ENCODE measurements at places on chromosomes 4 and X.

GRCh38 chr4:184548648-184549341 is 74.4 kb upstream of the IRF2 start:
- no peak for DNase-seq

GRCh38 chr4:52106191-52106590 is 55.1 kb downstream of the SPATA18 start:
- DNase-seq: no peak

- DNase-seq: no peak
These were observed 80.0 kb downstream of the ARSJ start for GRCh38 chr4:113899271-113900070.

DNA sequence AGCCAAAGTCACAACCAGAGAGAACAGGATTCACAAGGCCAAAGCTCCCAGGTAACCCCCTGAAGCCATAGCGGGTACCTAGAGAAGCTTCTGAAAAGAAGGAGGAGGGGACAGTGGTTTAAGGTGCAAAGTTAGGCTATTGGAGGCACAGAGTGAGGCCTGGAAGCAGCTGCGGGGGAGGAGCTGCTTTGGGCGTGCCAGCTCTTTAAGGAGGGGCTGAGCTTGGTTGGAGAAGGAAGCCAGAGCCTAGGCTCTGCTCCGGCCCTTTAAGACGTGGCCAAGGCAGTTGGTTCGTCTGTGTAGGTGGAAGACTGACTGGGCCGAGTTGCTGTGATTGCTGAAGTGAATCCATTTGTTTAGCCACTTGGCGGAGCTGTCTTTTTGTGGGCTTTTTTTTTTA is 1.5 kb downstream of the KLF8 start:
- DNase-seq: peak; percentile 74

DNA sequence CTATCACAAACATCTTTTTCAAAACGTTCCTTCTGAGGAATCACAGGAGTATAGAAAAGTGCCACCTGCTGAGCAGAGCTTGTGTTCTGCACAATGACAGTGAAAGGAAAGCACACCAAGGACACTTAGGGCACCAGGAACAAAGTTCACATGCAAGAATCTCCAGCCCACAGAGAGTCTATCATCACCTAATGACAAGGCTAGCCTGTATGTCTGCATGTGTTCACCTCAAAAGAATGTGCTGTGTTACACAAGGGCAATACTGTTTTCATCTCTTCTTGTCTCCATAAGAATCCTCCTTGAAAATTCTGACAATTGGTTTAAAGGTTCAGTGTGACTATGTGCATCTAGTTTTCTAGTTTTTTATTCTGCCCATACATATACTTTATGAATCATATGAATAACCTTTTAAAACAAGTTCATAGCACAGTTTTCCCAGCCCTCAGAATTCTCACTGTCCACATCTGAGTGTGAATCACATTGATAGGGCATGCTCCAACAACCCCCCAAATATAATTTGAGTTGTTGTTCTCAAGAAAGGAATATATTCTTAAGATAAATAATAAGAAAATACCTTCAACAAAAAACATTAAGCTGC is 118.0 kb downstream of the PWWP3B start:
- DNase-seq: no peak

GRCh38 chr4:55571806-55572205 is 20.2 kb downstream of the PDCL2 start:
- no peak for DNase-seq

GRCh38 chrX:31796624-31797023 is 724.8 kb upstream of the FTHL17 start:
- no peak for DNase-seq

DNA sequence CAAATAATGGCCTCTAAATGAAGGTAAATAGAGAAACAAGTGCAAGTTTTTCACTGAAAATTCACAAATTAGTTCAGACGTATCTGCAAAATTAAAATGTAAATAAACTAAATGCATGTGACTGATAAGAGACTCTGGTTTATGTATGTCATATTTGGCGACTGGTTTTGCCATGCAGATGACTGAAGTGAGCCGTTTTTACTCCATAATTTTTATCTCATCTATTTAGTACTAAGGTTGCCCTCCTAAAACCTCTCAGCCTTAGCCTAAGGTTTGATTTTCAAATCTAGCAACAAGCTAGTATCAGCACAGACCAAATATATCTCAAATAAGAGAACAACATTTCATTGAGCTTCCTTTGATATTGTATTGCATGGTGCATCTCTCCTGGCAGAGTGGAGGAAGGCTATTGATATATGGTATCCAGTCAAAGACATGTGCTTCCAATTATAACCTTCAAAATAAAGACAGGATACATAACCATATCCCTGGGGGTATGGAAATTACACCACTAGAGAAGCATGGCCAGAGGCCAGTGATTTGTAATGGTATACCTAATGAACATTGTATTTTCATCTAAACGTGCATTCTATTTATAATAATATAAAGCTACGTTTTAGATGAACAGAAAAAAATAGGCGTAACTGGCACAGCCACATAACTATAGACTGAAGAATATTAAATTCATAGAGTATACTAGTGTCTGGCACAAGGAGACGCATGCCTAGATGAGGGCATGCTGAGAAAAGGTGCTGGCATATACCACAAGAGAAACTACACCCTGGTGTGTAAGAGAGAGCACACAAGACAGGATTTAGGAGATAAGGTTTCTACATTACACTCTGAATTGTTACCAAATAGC is 392.6 kb upstream of the INTU start:
- no peak for DNase-seq

GRCh38 chrX:125205133-125205917 is 114.3 kb upstream of the TEX13C start:
- no peak for DNase-seq

DNA sequence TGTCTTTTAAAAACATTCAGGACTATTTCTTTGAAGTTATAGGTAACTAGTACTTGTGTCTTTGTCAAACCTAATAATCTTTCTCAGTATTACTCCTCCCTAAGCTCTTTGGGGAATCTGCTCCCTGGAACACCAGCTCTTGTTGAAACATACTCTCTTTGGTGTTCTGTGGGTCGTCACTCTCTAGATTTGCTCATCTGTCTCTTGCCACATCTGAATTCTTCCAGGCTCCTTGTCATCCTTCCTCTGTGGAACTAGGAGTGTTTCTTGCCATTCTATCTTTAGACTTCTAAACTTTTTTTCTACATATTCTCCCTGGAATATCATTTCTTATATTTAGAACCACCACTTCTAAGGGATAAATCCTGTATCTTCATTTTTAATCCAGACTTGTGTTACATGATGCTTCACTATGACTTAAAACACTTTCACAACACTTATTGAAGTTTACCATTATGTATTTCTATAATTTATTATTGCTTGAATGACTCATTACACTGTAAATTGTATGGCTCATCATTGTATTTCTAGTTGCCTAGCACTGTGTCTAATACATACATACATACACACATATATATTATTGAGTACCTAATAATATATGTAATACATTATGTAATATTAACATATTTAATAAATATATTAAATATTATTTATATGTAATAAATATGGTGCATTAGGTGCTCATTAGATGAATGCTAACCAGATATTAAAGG is 186.1 kb downstream of the TMA16 start:
- DNase-seq: no peak

- DNase-seq: no peak
These were observed 65.0 kb downstream of the CLDN34 start for GRCh38 chrX:10032147-10032546.

DNA sequence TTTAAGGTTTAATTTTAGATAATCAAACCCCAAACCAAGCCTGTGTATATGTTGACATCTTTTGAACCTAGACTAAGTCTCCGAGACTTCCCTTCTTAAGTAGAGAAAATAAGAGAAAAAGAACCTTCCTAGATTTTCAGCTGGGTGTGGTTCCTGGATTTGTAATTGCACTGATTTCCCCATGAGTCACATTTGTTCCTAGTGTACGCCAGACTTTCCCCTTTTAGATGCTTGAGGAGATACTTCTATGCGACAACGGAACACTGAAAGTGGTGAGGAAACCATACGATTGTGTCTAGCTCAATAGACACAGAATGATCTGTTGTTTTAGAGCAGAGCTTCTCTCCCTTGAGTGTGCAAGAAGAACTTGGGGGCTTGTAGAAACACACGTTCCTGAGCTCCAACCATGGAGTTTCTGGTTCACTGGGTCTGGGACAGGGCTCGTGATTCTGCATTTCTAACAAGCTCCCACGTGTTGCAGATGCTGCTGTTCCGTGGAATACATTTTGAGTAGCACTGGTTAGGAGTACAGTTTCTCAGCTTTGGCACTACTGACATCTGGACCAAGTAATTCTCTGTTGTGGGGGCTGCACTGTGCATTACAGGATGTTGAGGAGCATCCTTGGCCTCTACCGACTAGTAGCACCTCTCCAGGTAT is 87.1 kb downstream of the AMELX start:
- no peak for DNase-seq

DNA sequence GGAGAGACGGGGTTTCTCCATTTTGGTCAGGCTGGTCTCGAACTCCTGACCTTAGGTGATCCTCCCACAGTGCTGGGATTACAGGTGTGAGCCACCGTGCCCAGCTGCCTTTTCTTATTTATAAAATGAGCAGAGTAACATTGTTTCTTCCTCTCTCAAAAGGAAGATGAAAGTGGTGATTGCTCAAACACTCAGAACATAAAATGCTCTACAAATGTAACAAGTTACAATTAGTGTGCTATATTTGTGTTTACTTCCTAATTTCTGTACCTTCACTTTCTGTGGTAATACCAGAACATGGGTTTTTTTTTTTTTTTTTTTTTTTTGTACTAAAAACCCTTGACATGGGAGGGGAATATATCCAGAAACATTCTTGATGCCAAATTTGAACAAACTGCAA is 197.9 kb downstream of the MGST2 start:
- DNase-seq: no peak

DNA sequence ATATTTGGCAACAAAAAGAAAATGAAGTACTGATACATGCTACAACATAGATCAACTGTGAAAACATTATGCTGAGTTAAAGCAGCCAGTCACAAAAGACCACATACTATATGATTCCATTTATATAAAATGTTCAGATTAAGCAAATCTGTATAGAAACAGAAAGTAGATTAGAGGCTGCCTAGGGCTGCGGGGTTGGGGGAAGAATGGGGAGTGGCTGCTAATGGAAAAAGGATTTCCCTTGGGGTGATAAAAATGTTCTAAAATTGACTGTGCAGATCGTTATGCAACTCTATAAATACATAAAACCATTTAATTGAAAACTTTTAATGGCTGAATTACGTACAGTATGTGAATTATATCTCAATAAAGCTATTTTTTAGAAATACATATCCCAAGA is 46.8 kb downstream of the NEK1 start:
- DNase-seq: no peak

DNA sequence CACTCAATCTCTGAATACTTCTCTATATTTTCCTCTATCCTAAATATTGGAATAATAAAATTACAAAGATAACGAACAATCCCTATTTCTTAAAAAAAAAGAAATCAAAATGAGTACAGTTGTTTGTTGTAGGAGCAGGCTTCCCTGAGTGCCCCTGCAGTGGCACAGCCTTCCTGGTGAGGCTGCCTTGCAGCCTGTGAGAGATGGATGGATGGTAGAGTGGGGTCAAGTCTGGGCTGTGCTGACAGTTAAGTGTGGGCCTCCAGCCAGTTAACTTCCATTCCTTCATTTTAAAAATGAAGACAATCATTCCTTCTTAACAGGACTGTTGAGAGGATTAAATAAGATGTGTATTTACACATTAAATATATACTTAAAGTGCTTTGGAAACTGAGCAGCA is 136.9 kb downstream of the MGST2 start:
- no peak for DNase-seq

GRCh38 chrX:43702079-43702524 is 46.0 kb downstream of the MAOA start:
- no peak for DNase-seq

- no peak for DNase-seq
These were observed 350.1 kb downstream of the GRXCR1 start for GRCh38 chr4:43242606-43243005.

DNA sequence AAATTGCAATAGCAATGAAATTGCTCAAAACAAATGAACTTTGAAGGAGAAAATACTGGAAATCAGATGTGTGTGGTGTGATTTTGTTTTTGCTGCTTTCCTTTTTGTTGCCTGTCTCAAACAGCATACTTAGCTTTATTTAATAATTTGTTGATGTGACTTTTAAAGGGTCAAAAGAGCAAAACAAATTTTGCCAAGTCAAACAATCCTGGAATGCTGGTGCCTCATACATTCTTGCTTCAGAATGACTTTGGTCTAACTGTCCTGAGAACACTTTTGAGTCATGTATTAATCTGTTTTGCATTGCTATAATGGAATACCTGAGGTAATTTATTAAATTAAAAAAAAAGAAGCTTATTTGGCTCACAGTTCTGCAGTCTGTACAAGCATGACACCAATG is 3.4 kb downstream of the PF4V1 start:
- DNase-seq: no peak

GRCh38 chr4:4651811-4652755 is 110.2 kb upstream of the STX18 start:
- DNase-seq: no peak

GRCh38 chrX:21700275-21700674 is 42.1 kb upstream of the KLHL34 start:
- no peak for DNase-seq

DNA sequence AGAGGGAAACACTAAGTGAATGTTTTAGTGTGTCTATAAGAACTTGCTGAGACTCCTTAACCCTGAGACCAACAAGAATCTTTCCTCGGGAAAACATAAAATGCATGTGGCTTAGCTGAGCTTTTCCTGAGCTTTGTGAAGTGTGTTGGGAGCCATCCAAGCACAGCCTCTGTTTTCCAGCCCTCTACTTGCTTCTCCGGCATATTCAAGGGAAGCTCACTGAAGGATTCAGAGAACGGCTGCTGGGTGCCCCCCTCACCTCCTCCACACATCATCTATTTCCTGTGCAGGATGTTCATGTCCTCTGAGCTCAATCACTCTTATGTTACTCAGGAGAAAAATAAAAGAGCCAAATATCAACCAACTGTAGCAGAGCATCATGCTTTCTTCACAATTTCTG is 492.1 kb downstream of the IL15 start:
- peak; percentile 33 for DNase-seq

- DNase-seq: no peak
These were observed 73.6 kb downstream of the MED28 start for GRCh38 chr4:17688011-17688441.

GRCh38 chrX:124405868-124406267 is 59.5 kb downstream of the SH2D1A start:
- DNase-seq: no peak

GRCh38 chr4:39718366-39719323 is 20.7 kb downstream of the UBE2K start:
- DNase-seq: no peak

GRCh38 chrX:37825215-37825842 is 22.0 kb downstream of the DYNLT3 start:
- DNase-seq: no peak

GRCh38 chr4:114998316-114998715 is 115.1 kb downstream of the NDST4 start:
- no peak for DNase-seq

DNA sequence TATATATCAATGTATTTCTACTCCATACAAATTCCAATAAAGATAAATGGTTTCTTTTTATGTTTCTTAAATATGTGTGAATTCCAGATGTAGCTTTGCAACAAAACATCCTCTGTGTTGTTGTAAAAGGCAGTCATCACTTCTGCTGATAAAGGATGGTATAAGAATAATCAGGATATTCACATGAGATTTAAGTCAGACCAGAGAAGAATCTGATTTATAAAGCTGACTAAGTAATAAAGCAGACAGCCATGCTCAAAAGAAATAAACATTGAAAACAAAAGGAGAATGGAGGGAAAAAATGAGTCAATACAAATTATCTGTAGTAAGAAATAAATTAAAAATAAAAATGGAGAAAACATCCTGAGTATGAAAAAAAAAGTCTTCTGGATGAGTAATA is 27.0 kb upstream of the SLC7A11 start:
- DNase-seq: no peak

GRCh38 chr4:125168531-125168930 is 146.2 kb upstream of the FAT4 start:
- no peak for DNase-seq

Data from left lung (tissue), 14 donors.